ENCODE measurements at places on chromosomes 13 and 19.
A peak's percentile ranks its signal among the peaks of the same experiment; 100 is the strongest.

DNA sequence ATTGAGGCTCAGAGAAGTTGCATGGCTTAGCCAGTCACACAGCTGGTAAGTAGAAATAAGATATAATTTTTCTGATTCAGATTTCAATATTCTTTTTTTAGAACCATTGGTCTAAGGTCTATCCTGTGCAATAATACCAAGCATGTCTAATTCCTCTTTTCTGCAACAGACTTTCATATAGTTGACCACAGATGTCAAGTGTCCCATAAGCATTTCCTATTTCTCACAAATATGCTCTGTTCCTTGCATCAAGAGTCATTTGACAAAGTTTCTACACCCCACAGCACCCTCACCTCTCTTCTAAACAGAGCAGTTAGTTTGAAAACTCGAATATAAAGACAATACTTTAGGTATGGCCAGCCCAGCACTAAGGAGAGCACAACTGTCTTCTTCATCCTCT is 26.8 kb upstream of the SACS start:
- no peak for DNase-seq

DNA sequence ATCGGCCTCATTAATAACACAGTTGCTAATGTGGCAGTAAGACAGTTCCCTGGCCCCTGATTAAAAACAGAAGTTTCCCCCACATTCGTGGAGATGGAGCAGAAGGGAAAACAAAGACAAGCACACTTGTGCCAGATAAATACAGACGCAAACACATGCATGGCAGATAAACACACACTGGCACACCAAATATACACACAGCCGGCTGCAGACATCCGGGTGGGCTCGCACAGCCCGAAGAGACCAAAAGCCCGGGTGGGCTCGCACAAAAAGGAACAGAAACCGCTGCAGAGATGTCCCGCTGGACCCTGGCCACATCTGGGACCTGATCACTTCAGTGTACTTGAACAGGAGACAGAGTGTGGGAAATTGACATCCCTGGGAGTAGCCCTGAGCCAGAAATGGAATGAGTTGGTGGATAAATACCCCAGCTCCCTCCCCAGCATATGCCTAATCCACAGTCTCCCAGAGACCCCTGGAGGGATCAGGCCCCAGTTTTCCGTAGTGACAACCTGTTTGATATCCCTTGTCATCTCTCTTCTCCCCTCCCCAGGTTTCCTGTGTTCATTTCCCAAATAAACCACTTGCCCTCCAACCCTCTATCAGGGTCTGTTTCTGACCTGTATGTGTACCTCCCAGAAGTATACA is 36.0 kb upstream of the ADGRE5 start:
- no peak for DNase-seq

- DNase-seq = no peak
Observed at GRCh38 chr19:49133621-49134454, 14.5 kb downstream of the PPFIA3 start.

GRCh38 chr13:31631071-31631470 is 108.3 kb upstream of the RXFP2 start:
- no peak for DNase-seq

- peak; percentile 45 for DNase-seq
Observed at GRCh38 chr19:6087074-6087571, 23.2 kb downstream of the RFX2 start.

DNA sequence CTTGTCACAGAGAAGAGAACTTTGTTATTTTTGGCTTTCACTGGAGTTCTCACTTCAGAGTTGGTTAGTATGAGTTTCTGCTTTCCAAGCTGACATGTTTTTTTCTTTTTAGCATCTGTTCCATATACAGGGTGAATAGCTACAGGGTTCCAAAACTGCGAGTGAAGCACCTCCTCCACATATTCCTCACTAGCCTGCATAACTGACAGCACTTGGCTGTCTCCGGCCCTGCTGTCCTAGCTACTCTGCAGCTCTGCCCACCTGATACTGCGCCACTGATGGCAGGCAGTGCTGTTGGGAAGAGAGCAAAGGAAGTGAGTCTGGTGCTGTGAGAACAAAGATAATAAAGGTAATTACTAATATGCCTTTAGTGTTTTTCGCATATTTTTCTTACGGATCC is 6.8 kb downstream of the ATP8A2 start:
- DNase-seq = no peak

GRCh38 chr13:112840472-112841302 is 128.3 kb upstream of the MCF2L start:
- no peak for DNase-seq

DNA sequence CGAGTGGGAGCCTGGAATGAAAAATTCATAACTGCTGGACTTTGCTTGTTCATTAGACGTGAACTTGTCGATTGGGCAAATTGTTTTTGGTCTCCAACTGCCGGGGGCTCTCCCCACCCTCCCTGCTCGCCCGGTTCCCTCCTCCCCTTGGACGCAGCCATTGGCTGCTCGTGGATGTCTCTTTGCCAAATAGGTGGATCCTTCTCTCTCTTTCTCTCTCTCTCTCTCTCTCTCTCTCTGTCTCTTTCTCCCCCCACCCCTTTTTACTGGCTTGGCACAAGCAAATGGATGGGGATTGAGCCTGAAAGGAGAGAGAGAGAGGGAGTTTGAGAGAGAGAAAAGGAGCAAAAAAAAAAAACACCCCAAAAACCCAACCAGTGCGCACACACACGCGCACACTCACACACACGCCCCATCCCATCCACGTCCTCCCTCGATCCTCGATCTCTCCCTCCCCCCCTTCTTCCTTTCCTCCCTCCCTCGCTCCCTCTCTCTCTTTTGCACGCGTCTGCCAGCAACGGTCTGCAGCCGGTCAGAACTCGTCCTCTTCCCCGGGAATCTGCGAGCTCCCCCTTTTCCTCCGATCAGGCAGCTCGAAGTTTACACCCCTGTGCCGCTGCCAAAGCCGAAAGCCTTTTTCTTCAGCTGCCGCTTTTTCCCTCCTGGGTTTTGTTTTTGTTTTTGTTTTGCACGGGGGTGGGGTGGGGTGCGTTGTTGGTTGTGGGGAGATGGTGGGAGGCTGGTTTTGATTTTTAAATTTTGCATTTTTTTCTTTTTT is 27.8 kb downstream of the NFIX start:
- peak; percentile 78 for DNase-seq

DNA sequence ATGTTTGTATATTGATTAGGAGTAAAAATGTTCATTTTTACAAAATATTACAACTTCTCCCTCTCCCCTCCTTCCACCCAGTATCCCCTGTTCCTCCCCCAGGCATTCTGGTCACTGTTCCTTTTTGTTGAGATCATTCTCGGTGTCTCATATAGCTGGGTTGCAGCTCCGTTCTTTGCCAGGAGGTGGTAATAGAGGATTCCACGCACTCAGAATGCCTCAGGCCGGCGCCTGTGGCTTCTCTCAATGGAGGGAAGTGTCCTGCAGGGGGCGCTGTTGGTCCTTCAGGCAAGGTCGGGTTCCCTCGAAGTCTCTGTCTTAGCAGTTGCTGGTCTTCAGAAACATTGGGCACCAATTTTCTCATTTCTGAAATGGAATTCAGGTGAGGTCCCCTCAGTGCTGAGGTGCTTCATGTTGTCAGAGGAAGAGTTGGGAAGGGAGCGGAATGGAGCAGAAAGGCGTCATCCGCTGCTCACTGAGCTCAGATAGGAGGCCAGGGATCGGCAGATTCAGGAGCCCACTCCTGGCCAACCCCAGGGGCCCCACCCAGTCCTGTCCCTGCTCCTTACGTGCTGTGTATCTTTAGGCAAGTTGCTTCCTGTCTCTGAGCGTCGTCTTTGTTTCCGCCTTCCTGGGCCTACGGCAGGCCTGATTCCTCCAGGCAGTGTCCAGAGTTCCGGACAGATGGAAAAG is 10.3 kb upstream of the GARIN5A start:
- DNase-seq = peak; percentile 44

- no peak for DNase-seq
Observed at GRCh38 chr19:56681702-56682101, 10.1 kb upstream of the ZNF835 start.

DNA sequence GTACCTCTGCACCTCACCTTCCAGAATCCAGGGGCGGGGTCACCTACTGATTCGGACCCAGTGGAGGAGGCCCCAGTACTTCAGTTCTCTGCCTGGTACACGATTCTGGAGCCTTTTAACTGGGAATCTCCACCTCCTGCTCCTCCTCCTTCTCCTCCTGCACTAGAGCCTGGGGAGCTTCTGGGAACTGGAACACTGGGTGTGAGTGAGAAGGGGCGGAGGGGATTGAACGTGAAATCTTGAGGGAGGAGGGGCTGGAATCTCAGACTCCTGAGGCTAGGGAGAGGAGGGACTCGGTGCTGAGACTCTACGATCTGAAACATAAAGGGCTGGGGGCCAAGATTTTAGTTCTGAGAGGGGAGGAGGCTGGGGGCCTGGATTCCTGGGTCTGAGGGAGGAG is at the start of gene KLK8:
Gene KLK8 (minus strand): TSS at position 90 of the 400 bp plus-strand sequence. CDS start 437 bp downstream, outside the sequence.
- DNase-seq = no peak

GRCh38 chr19:1214862-1215731 is 9.5 kb downstream of the STK11 start:
- no peak for DNase-seq

DNA sequence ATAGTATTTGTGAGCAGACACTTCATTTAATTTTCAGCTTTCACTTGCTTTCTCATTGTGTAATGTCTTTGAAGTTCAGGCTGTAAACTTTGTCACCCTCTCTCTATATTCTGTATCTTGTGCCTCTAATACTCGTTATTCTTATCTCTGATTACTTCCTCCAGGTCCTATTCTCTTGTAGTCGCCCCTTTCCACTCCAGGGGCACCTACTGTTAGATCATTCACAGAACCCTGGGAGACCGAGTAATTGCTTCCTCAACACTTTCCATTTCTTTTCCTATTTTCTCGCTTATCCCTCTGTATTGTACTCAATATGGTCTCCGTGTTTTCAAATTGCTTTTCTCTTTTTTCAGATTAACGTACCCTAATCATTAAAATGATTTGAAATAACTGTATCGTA is 93.9 kb upstream of the TDRD3 start:
- DNase-seq = no peak

DNA sequence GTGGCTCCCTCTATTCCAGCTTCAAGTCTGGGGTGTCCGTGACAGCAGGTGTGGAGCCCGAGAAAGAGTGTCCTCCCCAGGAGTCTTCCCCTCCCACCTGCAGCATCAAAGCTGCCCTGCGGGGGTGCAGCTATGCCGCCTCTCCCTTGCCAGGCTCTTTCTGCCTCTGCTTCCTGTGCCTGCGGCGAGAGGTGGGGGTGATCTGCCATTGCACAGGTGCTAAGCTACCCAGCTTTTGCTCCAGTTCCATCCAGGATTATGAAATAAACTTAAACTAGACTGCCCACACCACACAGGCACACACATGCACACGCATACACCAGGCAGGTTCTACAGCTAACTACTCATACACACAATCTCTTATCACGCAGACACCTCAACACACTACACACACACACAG is 104.7 kb upstream of the CLDN10 start:
- no peak for DNase-seq

GRCh38 chr19:29422486-29423085 is 103.2 kb upstream of the VSTM2B start:
- DNase-seq = no peak

DNA sequence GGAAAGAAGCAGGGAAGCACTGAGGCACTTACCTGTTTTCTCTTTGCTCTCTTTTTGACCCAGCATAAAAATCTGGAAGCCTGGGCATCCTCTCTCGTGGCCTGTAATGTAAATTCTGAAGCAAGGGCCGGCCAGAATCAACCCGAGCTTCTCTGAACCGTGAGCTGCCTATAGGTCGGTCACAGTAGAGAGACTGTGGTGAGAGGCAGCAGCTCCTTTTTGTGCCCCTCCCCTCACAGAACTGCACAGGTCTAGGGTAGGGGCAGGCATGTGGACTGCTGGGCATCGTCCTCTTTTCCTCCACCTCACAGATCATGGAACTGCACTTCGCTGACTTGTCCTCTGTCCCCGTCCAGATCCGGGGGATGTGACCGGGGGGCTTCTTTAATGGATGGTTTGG is 12.5 kb downstream of the FAM124A start:
- DNase-seq = no peak

DNA sequence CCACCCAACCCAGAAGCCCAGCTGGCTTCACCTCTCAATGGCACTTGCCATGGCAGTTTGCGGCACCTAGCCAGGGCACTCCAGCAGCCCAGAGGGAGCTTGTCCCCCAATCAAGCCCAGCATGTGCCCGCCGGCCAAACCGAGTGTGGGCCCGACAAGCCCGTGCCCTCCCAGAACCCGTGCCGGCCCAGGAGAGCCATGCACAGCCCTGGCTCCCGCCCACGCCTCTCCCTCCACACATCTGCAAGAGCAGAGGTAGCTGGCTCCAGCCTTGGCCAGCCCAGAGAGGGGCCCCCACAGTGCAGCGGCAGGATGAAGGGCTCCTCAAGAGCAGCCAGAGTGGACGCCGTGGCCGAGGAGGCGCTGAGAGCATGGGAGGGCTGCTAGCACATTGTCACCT is 2278.0 kb upstream of the PCDH20 start:
- DNase-seq = no peak

- no peak for DNase-seq
Observed at GRCh38 chr19:11191273-11191755, 6.0 kb downstream of the KANK2 start.

DNA sequence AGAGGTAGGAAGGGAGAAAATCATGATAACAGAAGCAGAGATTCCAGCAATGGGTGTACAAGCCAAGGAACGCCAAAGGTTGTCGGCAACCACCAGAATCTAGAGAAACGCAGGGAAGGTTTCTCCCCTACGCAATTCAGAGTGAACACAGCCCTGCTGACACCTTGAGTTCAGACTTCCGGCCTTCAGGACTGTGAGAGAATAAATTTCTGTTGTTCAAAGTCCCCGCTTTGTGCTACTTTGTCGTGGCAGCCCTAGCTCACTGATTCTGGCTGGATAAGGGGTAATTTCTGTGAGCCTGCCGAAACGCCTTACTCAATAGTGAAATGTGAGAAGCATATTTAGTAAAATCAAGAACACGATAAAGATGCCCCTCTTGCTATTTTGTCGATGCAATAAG is 5.3 kb upstream of the CLEC4G start:
- no peak for DNase-seq

- DNase-seq = no peak
Observed at GRCh38 chr13:74316547-74316946, 182.3 kb upstream of the KLF12 start.

DNA sequence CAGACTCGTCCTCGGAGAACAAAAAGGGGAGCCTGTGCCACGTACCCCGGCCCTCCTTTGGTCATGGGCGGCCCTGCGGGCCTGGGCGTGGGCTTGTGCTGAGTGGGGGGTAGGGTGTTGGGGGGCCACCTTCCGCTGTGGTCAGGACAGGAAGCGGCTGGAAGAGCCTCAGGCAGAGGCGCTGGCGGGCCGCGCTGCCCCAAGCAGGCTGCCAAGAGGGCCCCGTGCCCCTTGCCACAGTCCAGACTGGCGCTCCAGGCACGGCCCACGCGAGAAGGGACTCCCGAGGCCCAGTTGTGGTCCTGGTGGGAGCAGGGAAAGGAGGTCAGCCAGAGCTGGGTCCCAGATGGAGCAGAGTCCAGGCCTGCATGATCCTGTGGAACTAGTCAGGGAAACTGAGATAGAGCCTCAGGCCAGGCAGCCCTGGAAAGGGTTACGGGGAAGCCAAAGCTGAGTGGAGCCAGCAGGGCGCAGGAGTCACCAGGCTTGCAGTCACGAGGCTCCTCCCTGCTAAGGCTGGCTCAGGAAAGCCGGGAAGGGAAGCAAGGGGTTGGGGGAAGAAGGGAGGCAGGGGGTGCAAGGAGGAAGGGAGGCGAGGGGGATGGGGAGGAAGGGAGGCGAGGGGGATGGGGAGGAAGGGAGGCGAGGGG is 135.0 kb downstream of the CRYL1 start:
- DNase-seq = no peak
